ENCODE measurements at places on chromosomes 5 and 9.

DNA sequence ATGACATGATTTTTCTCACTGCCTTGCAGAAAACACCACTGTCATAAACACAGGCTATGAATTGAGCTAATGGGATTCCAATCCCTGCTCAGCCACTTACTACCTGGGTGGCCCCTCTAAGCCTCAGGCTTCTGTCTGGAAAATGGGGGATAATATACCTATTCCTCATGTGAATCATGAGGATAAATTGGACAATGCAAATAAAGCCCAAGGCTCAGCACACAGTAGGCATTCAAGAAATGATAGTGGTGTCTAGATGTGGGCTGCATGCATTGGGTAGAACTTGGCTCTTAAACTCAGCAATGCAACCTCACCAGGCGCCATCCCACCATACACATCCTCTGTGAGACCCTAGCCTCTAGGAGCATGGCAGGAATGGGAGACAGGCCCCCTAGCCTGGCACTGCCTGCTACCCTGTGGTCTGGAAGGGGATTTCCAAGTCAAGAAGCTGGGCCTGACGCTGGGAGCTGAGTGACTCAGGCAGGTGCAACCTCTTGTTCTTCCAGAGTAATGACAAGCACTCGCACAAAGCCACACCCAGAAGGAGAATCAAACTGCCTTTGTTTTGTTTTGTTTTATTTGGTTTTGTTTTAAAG, 2.3 kb upstream of the TNIP1 start:
- no peak for DNase-seq

DNA sequence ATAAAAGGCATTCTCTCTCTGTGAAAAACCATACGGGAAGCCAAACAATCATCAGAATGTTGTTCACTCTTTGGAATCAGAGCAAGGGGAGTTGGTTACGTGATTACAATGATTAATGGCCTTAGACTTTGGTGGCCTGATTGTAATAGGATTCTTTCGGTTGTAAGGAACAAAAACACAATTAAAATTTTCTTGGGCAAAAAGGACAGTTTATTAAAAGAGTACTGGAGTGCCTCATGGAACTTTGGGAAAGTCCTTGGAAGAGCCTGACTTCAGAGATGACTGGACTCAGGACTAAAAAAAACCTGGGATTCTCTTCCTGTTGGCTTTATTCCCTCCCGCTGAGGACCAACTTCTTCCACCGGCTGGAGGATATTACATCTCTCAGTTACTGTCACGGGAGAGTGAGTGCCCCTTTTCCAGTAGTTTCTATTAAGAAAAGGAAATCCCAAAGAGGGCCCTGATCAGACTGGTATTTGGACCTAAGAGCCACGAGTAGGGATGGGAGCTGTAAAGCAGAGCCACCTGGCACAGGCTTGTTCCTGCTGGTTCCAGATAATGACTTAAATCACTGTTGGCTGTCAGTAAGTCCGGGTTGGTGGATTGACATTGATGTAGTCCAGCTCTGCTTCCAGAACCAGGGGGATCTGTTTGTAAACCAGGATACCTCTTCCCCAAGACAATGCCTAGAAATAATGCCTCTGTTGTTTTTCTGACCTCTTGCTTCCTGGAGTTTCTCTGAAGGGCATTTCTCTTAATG, 53.9 kb downstream of the CFAP95 start:
- no peak for DNase-seq

DNA sequence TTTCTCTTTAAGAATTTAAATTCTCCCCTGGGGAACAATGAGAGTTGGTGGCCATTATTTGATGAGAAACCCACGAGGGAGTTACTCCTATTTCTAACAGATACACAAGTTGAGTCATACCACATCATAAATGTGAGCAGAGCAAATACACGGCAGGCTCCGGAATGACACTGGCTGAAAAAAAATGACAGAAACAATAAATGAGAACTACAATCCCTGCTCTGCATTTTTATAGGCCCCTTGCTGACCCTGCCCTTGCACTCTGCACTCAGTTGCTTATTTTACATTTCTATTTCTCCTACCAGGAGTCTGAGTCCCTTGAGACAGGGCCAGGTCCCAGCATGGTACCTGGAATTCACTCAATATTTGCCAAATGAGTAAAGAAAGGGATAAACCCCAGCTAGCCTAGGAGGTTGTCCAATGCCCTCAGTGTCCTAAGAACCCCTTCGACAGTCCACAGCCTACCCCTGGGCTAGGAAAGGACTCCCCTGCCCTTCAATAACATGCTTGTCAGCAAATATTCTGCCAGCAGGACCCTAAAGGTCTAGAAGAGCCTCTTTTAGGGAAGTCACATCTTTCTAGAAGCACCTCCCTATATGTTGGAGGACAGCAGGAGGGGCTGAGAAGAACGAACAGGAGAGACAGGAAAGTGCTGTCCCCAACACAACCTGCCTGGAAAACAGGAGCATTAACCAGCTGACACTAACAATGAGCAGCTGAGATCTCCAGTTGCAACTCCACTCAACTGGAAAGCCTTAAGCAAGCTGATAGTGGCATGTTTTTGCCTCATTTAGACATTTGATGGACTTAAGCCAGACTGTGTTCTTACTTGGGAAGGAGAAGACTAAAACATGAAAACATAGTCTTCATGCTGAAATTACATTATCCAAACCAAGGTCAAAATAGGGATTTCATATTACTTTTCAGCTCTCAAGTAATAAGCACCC, 191.2 kb downstream of the ACTL7B start:
- no peak for DNase-seq

DNA sequence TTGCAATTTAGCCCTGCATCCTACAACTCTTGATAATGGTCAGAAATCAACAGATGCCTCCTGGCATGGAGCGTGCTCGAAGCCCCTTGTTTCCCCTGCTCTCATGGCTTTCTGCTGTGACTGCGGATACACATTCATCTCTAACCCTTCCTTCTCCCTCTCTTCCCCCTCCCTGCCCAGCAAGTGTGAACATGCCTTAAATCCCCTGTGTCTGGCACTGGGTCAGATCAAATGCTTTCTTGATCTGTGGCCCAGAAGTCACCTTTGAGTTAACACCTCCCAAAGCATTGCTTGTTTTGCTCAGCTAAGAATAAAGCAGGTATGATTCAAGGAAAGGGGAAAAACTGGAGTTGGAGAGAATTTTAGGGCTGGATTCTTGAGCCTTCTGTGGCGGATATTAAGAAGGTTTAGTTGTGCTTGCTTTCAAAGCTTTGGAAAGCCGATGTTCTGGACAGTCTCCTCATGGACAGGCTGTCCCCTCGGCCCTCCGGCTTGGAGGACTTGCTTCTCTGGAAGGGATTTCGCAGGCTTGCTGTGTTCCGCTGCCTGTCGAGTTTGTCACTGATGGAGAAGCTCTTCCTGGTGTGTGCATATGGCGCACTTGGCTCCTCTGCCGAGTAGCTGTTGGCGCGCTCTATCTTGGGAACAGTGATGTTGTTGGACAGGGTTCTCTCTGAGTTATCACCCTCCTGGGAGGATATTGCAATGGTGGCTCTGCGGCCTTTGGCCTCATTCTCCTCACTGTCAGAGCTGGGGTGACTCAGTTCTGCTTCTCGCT, 121.3 kb upstream of the KLF9 start:
- DNase-seq = no peak

- no peak for DNase-seq
Measured at GRCh38 chr5:80215523-80215922, 40.3 kb downstream of the SERINC5 start.

DNA sequence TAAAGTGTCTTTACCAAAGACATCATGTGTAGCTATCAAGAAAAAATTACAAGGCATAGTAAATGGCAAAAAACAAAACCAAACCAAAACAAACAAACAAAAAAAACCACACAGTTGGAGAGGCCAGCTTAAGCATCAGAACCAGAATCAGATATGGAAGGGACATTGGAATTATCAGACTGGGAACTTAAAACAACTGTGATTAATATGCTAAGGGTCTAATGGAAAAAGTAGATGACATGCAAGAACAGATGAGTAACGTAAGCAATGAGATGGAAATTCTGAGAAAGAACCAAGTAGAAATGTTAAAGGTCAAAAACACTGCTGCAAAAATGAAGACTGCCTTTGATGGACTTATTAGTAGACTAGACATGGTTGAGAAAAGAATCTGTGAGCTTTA, 75.9 kb downstream of the FBXO38 start:
- DNase-seq = no peak

GRCh38 chr9:116232424-116233159, 79.0 kb downstream of the PAPPA start:
- DNase-seq = no peak

GRCh38 chr5:124660229-124661093, 86.0 kb downstream of the ZNF608 start:
- DNase-seq = no peak

- DNase-seq = no peak
Measured at GRCh38 chr5:25190521-25191000, 545.8 kb upstream of the CDH10 start.

- no peak for DNase-seq
Measured at GRCh38 chr5:93395971-93396379, 185.0 kb downstream of the NR2F1-AS1 start.

- no peak for DNase-seq
Measured at GRCh38 chr9:76687861-76688391, 76.3 kb upstream of the PCA3 start.

DNA sequence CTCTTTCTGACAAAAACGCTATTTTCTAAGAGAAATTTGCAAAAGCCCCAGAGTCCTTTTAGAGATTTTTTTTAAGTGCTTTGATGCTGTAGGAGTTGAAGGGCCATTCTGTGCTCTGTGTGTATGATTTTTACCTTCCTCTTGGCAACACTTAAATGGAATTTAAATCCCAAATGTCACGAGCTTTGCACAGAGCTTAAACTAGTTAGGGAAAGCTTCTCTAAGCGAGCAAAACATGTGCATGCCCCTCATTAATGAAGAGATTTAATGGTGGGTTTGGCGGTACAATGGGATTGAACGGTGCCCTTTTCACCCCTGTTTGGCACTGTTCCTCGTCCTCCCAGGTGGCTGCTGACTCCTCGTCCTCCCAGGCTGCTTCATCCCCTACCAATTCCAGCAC, 220.7 kb downstream of the DRD1 start:
- no peak for DNase-seq

DNA sequence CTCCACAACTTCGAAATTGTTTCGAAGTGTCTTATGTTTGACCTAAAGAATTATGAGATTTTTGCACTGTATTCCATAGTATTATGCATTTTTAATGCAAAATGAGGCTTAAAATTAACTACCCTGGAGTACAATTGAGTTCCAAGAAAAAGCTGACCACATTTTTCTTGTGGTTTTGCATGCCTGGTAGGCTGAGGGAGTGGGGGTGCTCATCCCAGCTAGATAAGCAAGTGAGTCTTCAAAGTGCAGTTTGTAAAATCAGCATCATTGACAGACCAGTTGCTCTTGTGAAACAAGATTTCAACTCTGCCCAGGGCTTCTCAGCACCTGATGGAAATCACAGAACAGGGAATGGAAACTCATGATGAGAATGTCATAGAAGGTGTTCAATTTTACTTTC, 17.0 kb upstream of the NDUFS4 start:
- DNase-seq = no peak

GRCh38 chr9:137170486-137171148, 766 bp upstream of the LRRC26 start:
- no peak for DNase-seq

- no peak for DNase-seq
Measured at GRCh38 chr5:151660616-151661495, 25.9 kb downstream of the SPARC start.

GRCh38 chr5:157214415-157214814, 33.8 kb downstream of the ITK start:
- no peak for DNase-seq

DNA sequence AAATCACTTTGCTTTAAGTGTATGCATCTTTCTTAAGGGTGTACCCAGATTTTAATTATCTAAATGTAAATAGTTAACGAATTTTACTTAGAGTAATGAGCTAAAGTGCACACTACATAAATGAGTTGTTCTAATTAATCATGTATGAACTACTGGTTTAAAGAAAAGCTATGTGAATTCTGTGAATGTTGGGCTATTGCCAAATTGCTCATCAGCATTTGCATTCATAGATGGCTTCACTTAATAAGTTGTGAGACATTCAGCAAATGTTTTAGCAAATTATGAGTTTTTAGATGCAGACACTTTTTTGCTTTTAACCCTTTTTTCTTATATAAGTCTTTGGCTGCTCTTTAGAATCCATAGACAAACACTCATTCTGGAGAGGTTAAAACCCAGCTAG, 175.7 kb downstream of the PBX3 start:
- no peak for DNase-seq

DNA sequence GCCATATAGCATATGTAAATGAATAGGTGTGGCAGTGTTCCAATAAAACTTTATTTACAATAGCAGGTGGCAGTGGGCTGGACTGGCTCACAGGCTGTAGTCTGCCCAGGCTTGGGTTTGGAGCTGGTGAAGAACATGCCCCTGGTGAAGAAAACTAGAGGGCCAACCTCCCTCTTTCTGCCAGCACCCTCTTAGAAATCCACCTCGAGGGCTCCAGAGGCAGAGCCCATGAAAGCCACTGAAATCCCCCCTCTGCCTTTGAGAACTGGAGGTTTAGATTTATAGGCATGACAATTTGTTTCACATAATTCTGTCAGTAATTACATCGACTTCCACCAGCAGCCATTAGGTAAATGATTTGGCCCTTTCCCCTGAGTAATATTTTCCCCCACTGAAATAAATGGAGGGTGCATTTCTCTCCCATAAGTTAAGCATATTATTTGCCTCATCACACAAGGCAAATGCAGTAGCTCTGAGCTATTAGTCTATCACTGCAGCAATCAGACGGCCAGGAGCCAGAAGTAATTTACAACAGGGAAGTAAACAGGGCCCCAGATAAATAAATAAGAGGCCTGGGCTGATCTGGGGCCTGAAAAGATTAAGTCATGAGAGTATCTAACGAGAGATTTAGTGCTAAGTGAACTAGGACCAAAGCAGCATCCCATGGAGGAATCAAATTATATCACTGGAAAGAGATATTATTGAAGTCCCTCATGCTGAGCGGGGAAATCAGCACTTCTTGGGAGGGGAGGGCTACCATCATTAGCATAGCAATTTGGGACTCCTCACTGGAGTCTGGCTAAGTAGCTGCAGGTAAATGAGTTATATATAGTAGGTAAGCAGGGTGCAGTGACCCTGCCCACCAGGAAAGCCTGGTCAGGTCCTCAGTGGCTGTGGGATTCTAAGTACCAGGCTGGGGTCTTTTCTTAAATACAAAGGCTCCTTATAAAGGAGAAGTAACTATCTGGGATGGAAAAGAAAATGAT, 123.9 kb downstream of the SLIT3 start:
- no peak for DNase-seq

DNA sequence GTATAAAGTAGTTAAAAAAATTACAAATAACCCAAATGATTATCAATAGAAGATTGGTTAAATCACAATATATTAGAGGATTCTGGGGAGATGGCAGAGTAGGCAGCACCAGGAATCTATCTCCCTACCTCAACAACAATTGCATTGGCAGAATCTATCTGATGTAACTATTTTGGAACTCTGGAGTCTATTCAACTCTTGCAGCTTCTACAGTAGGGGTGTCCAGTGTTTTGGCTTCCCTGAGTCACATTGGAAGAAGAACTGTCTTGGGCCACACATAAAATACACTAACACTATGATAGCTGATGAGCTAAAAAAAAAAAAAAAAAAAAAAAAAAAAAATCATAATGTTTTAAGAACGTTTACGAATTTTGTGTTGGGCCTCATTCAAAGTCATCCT, 29.2 kb upstream of the ECM2 start:
- no peak for DNase-seq
